Stimulated activated CD4-positive, alpha-beta T cell treated with anti-CD3 and anti-CD28 coated beads, TNF-alpha, amount 100 ng/mL, for 4 hours (primary cell): ENCODE measurements at places on chromosomes 13 and 19.

DNA sequence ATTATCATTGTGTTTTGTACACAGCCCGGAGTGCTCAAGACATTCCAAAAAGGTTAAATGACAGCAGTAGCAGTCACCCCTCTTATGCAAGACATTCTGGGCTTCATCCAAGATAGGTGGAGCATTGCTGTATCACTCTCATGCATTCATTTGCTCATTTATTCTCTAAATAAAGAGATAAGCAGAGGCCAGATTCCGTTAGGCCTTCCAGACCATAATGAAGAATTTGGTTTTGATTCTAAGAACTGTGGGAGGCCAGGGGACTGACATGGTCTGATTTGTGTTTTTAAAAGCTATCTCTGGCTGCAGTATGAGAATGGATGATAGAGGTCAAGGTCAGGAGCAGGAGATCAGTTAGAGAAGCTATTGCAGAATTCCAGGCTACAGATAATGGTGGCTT lies 145.8 kb downstream of the KCNRG start:
- DNase-seq: no peak

GRCh38 chr19:46866407-46867136 lies 5.8 kb downstream of the ARHGAP35 start:
- no peak for DNase-seq

DNA sequence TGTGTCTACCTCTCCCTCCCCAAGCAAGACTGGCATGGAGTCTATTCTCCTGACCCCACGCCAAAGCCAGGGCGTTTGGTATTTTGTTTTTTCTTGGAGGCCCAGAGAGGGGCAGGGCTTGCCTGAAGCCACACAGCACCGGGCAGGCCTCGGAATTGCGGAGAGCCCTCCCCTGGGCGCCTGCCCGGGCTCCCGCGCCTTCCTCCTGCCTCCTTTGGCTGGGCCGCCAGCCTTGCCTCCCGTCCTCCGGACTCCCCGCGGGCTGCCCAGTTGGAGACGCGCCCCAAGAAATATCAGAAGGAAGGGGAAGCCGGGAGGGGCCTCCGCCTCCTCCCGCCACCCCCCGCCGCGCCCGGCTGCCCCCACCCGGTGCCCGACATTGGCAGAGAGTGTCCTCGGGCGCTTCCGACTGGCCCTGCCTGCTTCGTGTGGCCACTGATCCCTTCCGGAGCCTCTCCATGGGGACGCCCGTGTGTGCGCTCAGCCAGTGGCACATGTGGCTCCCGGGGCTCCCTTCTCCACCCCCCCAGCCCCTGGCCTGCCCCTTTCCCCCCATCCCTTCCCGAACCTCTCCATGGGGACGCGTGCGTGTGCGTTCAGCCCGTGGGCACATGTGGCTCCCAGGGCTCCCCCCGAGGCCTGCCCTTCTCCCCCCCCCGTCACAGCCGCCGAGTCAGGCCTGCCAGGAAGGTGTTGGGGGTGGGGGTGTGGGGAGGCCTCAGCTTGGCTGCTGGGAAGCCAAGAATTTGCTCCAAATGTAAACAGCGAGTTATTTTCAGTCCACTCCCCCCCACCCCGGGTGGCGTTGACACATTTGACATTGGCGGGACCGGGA lies 37.3 kb downstream of the NFIC start:
- no peak for DNase-seq

- peak; percentile 47 for DNase-seq
Observed at GRCh38 chr19:38617764-38618589, at the start of gene MAP4K1. MAP4K1 (minus strand) TSS chr19:38617953; CDS start chr19:38617895, 58 bp downstream.

- no peak for DNase-seq
Observed at GRCh38 chr13:98549006-98549727, 27.7 kb downstream of the STK24 start.

GRCh38 chr19:35963514-35963913 lies 27.3 kb downstream of the LRFN3 start:
- no peak for DNase-seq

DNA sequence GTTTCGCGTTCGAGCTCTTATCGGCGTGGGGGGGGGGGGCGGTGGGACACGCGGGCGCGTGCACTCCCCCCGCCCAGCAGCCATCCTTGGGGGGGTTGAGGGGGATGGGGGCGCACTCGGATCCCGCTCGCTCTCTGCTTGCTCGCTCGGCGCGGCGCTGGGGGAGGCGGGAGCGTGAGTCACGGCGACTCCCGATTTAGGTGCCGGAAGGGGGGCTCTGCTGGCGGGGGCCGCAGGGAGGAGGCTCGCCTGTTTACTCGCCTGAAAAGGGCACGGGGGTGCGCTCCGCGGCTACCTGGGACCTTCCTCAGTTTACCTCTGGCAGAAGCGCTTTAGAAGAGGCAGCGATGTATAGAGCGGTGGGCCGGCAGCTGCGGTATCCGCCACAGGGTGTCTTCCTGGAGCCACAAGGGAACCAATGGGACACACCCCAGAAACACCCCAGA lies 1.1 kb upstream of the PDE4A start:
- DNase-seq: no peak

GRCh38 chr19:7917267-7918061 lies 2.7 kb upstream of the SNAPC2 start:
- DNase-seq: peak; percentile 48

GRCh38 chr13:38656699-38657098 lies 30.2 kb upstream of the FREM2 start:
- no peak for DNase-seq

- DNase-seq: no peak
Observed at GRCh38 chr19:32558607-32559228, 22.3 kb upstream of the PDCD5 start.

GRCh38 chr19:1266129-1266915 lies 2.8 kb upstream of the CIRBP start:
- no peak for DNase-seq

- no peak for DNase-seq
Observed at GRCh38 chr13:84831666-84832657, 949.7 kb upstream of the SLITRK1 start.
